Left forelimb (tissue), 1 donor: ENCODE measurements at places on chromosomes 7 and 10.

DNA sequence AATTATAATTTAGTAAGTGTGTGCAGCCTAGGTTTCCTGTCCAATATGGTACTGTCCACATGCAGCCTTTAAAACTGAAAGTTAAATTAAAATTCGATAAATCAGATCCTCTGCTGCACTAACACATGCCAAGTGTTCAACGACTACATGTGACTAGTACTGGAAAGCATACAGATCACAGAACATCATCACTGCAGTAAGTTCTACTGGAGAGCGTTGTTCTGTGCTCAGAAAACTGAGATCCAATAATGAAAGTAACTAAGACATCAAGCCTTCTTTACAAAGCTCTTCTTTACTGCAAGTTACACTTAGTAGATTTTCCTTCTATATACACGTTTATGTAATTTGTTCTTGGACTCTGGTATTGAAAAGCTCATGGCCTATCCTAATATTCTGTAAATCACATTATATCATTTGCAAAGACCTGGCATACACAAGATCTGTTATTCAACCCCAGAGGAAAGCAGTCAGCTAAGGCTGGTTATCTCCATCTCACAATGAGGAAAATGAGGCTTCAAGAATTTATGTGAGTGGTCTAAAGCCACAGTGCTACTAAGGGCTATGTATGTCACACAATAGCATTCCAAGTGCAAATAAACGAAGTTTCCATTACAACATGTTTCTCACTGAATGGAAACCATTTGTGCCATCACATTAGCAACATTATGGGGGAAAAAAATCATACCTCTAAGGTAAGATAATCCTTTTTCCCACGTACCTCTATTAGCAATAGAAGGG is 77.6 kb downstream of the VPS41 start:
- no peak for DNase-seq

DNA sequence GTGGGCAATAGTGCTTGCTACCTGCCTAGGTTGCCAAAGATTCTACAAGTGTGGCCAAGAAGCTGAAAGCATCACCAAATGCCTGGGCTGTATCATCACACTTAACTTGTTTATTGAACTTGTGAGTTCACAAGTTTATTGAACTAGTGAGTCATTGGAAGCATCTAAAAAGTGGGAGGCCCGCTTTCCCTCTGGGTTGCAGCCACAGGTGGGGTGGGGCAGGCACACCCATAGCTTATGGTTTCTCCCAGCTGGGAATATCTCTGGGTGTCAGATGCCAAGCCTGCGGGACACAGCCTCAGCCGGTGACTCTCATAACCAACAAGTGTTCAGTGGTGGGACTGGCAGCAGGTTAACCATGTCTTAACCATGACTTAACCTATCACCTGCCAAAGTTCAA is 145.9 kb upstream of the FAM13C start:
- no peak for DNase-seq

GRCh38 chr7:141600168-141601006 is 49.2 kb downstream of the AGK start:
- no peak for DNase-seq

- no peak for DNase-seq
Observed at GRCh38 chr10:62972103-62972502, 155.9 kb upstream of the EGR2 start.

DNA sequence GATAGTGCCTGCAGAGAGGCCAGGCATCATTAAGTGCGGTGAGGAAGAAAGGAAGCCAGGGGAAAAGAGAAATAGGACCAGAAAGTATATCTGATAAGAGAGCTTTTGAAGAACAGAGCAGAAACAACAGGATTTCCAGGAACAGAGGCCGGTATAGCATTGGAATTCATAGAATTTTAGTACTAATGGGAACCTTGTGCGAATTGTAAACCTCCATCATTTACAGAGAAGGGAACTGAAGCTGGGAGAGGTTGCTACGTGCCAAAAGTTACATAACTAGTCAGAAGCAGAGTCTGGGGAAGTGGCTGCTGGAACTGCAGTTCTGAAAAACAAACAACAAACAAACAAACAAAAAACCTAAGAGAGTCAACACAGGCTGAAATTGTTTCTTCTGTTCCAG is 5.4 kb upstream of the ZMYND11 start:
- no peak for DNase-seq

- DNase-seq: no peak
Observed at GRCh38 chr7:30322271-30323005, 38.0 kb downstream of the ZNRF2 start.

DNA sequence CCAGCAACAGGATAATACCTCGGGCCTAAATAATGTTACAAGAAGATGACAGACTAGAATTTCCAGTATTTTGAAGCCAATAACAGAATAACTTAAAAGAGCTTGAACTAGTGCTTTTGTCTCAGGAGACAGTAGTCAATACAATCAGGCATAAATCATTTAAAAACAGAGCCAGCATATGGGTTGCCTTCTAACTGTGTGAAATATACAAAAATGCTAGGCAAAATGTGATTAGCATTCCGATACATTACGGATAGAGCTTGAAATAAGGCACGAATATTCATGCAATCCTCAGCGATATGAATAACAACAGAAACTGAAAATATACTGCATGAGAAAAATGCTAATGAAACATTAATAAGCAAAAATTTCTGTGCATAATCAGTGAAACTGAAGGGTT is 18.3 kb upstream of the PRKAR2B start:
- DNase-seq: no peak

DNA sequence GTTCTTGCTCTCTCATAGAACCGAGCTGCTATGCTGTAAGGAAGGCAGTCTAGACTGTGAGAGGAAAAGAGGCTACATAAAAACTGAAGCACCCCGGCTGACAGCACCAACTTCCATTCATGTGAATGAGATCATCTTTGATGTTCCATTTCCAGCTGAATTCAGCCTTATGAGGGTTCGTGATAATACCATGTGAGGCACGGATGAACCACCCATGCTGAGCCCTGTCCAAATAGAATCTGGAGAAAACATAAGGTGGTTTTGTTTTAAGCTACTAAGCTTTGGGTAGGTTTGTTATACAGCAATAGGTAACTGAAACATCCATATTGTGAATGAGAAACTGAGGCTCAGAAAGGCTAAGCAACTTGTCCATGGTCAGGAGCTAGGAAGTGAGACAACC is 6.9 kb upstream of the VAX1 start:
- DNase-seq: no peak

GRCh38 chr10:22253580-22253882 is 35.7 kb upstream of the EBLN1 start:
- DNase-seq: peak; percentile 69

- DNase-seq: no peak
Observed at GRCh38 chr7:121197455-121197854, 131.3 kb upstream of the WNT16 start.
